Esophagus squamous epithelium (tissue), 5 donors: ENCODE measurements at places on chromosomes 4 and X. TPM values are rescaled to one million over a fixed set of nuclear protein-coding genes. Genes with fewer than 3 reads are reported as not detected.

VGLL1 gene
- total RNA-seq, result 0.76 TPM

- no peak overlapping the region for H3K4me3 ChIP-seq
- H3K27ac ChIP-seq, result no peak overlapping the region
- no peaks in the 10 kb centered on the region for H3K27me3 ChIP-seq
- no peaks in the 10 kb centered on the region for H3K4me1 ChIP-seq
- H3K36me3 ChIP-seq, result no peaks in the 10 kb centered on the region
- no peak for DNase-seq
Measured at GRCh38 chr4:108303488-108304177, 134.9 kb upstream of the LEF1 start.

DNA sequence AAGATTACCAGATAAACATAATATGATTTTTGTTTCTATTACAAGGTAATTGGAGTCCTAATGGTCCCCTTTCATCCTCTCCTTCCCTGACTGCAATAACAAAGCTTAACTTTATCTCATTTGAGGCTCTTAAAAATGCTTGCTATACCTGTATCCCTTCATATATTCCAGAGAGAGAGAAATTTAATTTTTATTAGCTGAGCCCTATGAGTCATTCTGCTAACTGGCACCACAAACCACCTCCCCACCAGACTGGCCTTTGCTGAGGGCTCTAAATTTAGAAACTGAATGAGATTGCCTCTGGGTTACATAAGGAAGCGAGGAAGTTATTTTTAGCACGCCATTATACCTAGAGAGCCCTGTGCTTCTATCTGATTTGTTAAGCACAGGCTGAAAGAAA lies 27.4 kb downstream of the CBLL2 start:
- no peaks in the 10 kb centered on the region for H3K4me1 ChIP-seq
- no peak for DNase-seq
- H3K36me3 ChIP-seq, result no peaks in the 10 kb centered on the region
- H3K27ac ChIP-seq, result no peak overlapping the region

GRCh38 chrX:49844611-49845010 lies 15.5 kb downstream of the PAGE4 start:
- no peak overlapping the region for H3K4me3 ChIP-seq
- no peaks in the 10 kb centered on the region for H3K4me1 ChIP-seq
- H3K27ac ChIP-seq, result no peak overlapping the region
- DNase-seq, result no peak

GRCh38 chr4:158813113-158813512 lies 44.3 kb downstream of the FNIP2 start:
- H3K4me1 ChIP-seq, result no peaks in the 10 kb centered on the region
- H3K27me3 ChIP-seq, result no peaks in the 10 kb centered on the region
- H3K36me3 ChIP-seq, result no peaks in the 10 kb centered on the region
- H3K27ac ChIP-seq, result no peak overlapping the region
